ENCODE measurements at places on chromosomes 7 and 10.

GRCh38 chr10:4770801-4771553 lies 55.0 kb upstream of the AKR1E2 start:
- peaks cover 28% of the 10 kb centered on the region for H3K4me1 ChIP-seq
- no peaks in the 10 kb centered on the region for H3K27me3 ChIP-seq
- H3K27ac ChIP-seq = peak overlapping the region; percentile 96
- peak; percentile 77 for DNase-seq
- H3K36me3 ChIP-seq = no peaks in the 10 kb centered on the region

DNA sequence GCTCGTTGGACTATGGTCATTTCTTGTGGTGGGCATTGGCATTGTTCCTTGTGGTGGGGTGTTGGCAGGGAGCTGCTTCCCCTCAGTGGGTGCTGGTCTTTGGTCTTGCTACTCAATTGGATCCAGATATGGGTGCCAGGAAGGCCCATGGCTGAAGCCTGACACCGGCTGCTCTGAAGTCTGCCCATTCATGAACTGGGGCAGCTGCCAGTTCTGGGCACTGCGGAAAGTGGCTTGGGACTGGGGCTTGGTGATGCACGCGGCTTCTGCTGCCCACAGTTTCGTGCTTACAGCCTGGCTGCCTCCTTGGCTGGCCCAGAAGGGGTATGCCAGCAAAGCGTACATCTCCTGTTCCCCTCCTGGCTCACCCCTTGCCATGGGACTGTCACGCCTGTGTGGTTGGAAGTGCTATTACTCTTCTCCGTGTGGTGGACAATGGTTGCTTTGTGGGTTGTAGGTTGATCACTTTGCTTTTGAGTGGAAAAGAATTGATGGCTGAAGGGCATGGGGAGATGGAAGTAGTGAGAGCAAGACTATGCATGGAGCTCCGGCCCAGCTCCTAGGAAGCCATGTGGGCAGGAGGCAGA lies 54.7 kb downstream of the ADAMTS14 start:
- H3K36me3 ChIP-seq = no peaks in the 10 kb centered on the region
- no peak overlapping the region for H3K4me3 ChIP-seq
- peaks cover 6% of the 10 kb centered on the region for H3K4me1 ChIP-seq
- DNase-seq = no peak
- no peak overlapping the region for H3K27ac ChIP-seq

DNA sequence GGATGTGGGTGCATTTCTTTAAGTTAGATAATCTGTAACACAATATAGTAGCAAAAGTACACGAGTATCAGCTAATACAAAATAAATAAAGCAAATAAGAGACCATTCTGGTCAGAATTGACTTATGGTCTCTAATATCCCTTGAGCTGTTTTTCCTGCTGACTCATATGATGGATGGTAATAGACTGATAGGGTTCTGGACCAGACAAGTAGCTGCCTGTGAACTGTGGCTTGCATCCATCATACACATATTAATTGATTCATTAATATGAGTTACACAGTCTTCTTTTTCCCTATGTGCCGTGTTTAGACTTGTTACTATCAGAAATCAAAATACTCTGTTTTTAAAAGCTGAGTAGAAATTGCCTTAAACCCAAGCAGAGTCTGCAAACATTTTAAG lies 762.8 kb downstream of the GATA3 start:
- H3K4me3 ChIP-seq = no peak overlapping the region
- peak; percentile 1 for DNase-seq
- H3K27me3 ChIP-seq = no peaks in the 10 kb centered on the region
- H3K4me1 ChIP-seq = peaks cover 9% of the 10 kb centered on the region
- no peaks in the 10 kb centered on the region for H3K36me3 ChIP-seq

DNA sequence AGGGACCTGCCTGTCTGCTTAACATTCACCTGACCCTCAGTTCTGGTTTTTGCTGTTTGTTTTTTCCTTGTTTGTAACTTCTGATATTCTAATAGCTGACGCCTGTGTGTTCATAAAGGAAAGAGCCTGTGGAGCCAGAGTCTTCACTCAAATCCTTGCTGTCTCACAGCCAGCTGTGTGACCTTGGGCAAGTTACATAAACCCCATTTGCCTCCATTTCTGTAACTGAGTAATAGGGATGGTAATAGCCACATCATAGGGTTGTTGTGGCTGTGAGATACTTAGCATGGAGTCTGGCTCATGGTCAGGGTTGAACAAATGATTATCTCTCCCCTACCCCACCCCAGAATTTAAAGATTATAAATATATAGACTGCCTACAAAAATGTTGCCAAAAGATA lies 27.0 kb downstream of the WBP1L start:
- no peaks in the 10 kb centered on the region for H3K27me3 ChIP-seq
- peak overlapping the region; percentile 78 for H3K27ac ChIP-seq
- H3K4me1 ChIP-seq = peaks cover 32% of the 10 kb centered on the region
- no peak overlapping the region for H3K4me3 ChIP-seq
- DNase-seq = no peak

GRCh38 chr10:5720182-5720581 lies 35.5 kb downstream of the TASOR2 start:
- peaks cover 5% of the 10 kb centered on the region for H3K4me1 ChIP-seq
- H3K27ac ChIP-seq = no peak overlapping the region
- peaks cover 27% of the 10 kb centered on the region for H3K36me3 ChIP-seq
- H3K4me3 ChIP-seq = no peak overlapping the region

- H3K27ac ChIP-seq = no peak overlapping the region
- H3K4me3 ChIP-seq = no peak overlapping the region
- H3K36me3 ChIP-seq = no peaks in the 10 kb centered on the region
- peaks cover 15% of the 10 kb centered on the region for H3K27me3 ChIP-seq
- no peaks in the 10 kb centered on the region for H3K4me1 ChIP-seq
Observed at GRCh38 chr7:4841007-4841784, 20.6 kb downstream of the PAPOLB start.

DNA sequence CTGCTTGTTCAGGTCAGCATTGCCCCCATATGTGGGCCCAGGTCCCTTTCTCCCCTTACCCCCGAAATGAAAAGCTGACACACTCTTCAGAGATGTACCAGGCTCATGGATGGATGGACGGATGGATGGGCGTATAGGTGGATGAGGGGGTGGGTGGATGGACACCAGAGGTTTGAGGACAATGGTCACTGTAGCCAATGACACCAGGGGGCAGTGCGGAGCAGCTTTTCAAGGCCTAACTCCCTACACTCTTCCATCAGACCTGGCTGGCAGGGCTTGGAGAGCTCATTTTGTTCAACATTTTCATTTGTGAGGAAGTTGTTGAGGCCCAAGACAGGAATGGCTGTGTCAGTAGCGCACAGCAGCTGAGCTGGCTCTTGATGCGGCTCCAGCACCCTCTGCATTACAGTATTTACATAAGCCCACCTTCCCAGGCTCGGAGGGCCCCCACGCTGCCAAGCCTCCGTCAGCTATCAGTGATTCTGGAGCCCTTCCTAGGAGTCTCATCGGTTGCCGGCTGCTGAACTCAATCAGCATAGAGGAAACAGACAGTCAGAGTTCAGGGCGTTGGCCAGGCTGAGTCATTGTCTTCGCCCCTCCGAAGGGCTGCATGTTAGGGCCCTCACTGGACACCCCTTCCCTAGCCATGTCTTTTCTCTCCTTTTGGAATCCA lies 11.6 kb upstream of the FFAR4 start:
- H3K4me1 ChIP-seq = peaks cover 5% of the 10 kb centered on the region
- peak; percentile 84 for DNase-seq
- H3K36me3 ChIP-seq = no peaks in the 10 kb centered on the region
- H3K27ac ChIP-seq = no peak overlapping the region
- no peaks in the 10 kb centered on the region for H3K27me3 ChIP-seq

DNA sequence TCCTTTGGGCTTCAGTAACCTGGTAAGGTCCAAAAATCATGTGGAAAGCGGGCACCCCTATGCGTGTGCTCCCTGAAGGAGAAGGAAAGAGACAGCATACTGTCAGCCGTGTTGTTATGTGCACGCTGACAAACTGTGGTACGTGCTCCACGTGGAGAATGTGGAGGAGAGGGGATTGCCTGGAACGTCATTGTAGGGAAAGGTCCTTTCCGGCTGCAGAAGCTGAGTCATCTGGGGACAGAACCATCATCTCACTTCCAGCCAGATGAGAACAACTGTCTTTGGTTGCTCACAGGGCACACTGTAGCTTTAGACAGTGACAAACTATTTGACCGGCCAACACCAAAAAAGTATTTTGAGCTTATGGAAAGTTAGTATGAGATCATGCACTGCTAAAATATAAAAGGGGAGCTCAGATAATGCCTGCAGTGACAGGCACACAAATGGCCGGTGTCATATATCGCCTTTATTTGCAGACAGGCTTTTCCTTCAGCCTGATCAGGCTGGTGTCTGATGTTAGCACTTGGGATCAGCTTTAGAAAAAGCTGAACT lies 38.8 kb upstream of the GRB10 start:
- no peak overlapping the region for H3K27ac ChIP-seq
- H3K36me3 ChIP-seq = no peaks in the 10 kb centered on the region
- no peak overlapping the region for H3K4me3 ChIP-seq
- peaks cover 11% of the 10 kb centered on the region for H3K4me1 ChIP-seq
- DNase-seq = no peak
- H3K27me3 ChIP-seq = no peaks in the 10 kb centered on the region

DNA sequence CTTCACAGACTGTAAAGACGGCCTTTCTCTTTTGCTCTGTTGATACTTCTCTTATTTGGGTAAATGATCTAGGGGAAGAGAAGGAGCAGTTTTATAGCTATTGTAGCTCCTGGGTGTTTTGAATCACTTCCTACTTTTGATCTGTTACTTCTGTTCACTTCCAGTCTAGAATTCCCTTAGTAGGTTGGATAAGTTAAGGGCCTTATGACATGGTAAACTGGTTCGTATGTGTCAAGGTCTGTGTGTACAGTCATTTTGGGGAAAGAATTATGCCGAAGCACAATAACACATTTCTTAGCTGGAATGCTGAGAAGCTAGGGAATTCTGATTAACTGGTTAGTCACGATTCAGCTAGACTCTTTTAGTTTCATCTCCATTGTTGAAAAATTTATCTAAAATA lies 8.1 kb downstream of the DENND10 start:
- no peaks in the 10 kb centered on the region for H3K27me3 ChIP-seq
- DNase-seq = no peak
- peaks cover 15% of the 10 kb centered on the region for H3K4me1 ChIP-seq

- no peak overlapping the region for H3K4me3 ChIP-seq
- no peak for DNase-seq
- peaks cover 5% of the 10 kb centered on the region for H3K4me1 ChIP-seq
- H3K27me3 ChIP-seq = no peaks in the 10 kb centered on the region
Observed at GRCh38 chr10:84525120-84525806, 196.9 kb downstream of the CCSER2 start.

GRCh38 chr10:89301232-89301631 lies 614 bp upstream of the IFIT2 start:
- peak overlapping the region; percentile 73 for H3K4me3 ChIP-seq
- peak; percentile 16 for DNase-seq
- H3K27ac ChIP-seq = peak overlapping the region; percentile 90

DNA sequence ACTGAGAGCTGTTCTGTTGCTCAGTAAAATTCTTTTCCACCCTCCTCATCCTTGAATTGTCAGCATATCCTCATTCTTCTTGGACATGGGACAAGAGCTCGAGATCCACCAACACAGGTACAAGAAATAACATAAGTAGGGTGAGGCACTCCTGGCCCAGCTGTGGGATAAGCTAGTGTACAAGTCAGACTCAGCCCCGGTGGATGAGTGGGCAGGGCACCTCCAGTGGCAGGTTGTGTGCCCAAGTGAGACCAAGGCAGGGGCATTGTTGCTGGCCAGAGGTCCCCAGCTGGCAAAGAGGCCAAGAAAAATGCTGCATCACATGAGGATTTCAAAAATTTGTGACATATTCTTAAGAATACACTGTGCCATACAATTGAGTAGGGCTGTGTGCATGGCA lies 402.0 kb upstream of the ZWINT start:
- no peaks in the 10 kb centered on the region for H3K27me3 ChIP-seq
- H3K4me1 ChIP-seq = no peaks in the 10 kb centered on the region
- no peak overlapping the region for H3K27ac ChIP-seq
- no peaks in the 10 kb centered on the region for H3K36me3 ChIP-seq

DNA sequence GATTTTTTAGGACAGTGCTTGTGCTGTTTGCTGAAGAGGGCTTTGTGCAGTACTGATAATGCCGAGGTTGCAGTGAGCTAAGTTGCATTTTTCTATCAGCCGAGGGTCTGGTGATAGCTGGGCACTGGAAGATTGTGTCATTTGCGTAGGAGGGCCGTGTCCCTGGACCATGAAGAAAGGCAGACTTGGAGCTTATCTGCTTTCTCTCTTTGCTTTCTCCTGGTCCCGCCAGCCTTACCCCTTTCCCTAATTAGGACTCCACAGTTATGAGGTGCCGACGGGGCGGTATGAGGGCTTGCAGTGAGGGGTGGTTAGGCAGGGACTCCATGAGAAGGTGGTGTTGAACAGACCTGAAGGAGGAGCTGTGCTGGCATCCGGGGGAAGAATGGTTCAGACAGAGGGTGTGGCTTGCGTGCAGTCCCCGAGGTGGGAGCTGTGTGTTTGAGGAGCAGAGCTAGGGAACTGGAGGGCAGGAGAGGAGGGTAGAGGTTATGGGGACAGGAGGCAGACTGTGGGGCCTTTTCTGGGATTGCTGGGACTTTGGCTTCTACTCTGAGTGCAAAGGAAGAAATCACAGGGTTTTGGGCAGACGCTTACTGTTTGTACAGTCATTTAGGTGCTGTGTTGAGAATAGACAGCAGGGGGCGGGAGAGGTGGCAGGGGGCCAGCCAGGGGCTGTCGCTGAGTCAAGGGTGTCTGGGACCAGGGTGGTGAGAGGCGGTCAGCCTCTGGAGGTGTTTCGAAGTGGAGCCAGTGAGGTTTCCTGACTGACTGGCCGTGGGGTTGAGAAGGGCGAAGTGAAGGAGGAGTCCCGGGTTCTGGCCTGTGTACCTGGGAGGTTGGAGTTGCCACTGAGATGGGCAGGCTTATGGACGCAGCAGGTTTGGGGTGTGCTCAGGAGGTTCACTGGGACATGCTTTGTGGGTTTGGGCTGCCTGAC lies 43.4 kb downstream of the PRF1 start:
- H3K4me1 ChIP-seq = peaks cover 9% of the 10 kb centered on the region
- H3K27me3 ChIP-seq = peaks cover 15% of the 10 kb centered on the region
- H3K4me3 ChIP-seq = no peak overlapping the region
- H3K36me3 ChIP-seq = no peaks in the 10 kb centered on the region
- no peak overlapping the region for H3K27ac ChIP-seq

DNA sequence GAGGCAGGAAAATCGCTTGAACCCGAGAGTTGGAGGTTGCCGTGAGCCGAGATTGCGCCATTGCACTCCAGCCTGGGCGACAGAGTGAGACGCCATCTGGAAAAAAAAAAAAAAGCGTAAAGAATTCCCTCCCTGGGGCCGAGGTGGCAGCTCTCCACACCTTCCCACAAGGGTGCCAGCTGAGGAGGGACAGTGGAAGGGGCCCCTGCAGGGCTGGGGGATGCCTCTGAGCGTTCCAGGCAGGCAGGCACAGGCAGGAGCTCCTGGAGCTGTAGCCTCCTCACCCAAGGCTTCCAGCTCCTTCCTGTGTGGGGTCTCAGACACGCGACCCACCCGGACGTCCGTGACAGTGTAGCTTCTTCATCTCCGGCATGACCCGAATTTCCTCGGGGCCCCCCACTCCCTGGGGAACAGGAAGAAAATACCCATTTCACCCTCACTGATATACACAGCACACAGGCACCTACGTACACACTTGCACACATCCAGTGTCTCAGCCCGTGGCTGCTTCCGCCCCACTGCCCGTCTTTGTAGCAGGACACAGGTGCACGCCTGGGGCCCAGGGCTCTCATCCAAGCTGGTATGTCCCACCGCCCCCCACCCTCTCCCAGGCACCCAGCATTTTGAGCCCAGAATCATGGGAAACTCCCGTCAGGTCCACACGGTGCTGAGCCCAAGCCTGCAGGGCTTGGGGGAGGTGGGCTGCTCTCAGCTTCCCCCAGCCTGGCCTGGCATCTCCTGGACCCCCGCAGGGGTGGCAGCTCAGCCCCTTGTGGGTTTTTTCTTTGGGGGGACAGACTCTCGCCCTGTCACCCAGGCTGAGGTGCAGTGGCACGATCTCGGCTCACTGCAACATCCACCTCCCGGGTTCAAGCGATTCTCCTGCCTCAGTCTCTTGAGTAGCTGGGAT lies 25.7 kb downstream of the GRIFIN start:
- H3K27me3 ChIP-seq = no peaks in the 10 kb centered on the region
- H3K27ac ChIP-seq = peak overlapping the region; percentile 16
- DNase-seq = no peak
- peaks cover 4% of the 10 kb centered on the region for H3K36me3 ChIP-seq
- H3K4me1 ChIP-seq = no peaks in the 10 kb centered on the region

Measured in MCF 10A (cell line).